ENCODE measurements at places on chromosomes 1 and 21. TPM values are rescaled to one million over a fixed set of nuclear protein-coding genes. Genes with fewer than 3 reads are reported as not detected.

The AADACL3 gene
- total RNA-seq = not detected

GRCh38 chr1:58290685-58291372, 255.7 kb downstream of the OMA1 start:
- peak; percentile 33 for DNase-seq

- no peak for DNase-seq
Measured at GRCh38 chr21:42221581-42222345, 2.8 kb downstream of the ABCG1 start.

The GJB5 gene
- 0.44 TPM for total RNA-seq

DNA sequence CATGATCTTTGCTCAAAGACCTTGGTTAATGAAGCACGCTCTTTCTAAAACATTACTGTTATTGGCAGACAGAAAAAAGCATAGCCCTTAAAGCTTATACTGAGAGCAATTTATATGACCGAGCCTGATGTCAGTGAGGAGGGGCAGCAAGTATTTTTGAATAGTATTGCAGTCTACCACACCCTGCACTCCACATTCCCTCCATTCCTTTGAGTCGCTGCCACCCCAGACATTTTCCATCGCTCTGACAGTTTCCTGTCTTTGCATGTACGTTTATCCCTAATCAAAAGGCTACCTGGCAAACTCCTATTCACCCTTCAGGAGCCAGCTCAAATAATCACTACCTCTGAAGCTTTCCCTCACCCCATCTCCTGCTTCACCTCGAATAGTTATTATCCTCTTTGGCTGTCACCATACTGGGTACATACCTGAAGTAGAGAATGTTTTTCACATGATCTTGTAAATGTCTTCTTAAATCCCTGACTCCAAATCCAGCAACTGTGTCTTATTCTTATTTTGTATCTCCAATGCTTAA, 5.5 kb upstream of the JUN start:
- DNase-seq = no peak

Data from mesothelial cell of epicardium (in vitro differentiated cells).